ENCODE measurements at places on chromosomes 16 and 17. TPM values are rescaled to one million over a fixed set of nuclear protein-coding genes. Genes with fewer than 3 reads are reported as not detected.
A peak's percentile ranks its signal among the peaks of the same experiment; 100 is the strongest.

DNA sequence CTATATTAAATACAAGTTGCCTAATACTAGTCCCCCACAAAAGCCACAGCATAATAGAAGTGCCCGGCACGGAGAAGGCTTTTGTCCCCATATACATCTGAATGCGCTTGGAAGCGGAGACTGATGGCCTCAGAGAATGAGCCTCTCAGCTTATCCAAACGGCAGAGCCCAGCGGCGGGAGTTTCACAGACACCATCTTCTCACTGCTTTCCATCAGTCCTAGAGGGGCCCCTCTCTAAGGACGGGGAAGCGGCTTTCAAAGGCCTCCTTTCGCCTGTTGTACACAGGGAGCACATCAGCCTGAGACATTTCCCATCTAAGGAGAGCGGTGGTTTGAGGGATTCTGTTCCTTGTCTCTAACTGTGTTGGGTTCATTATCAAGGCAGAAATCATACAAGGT is 16.9 kb downstream of the NXN start:
- DNase-seq = no peak

GRCh38 chr16:2190002-2190658 is 6.3 kb downstream of the CASKIN1 start:
- no peak for DNase-seq

DNA sequence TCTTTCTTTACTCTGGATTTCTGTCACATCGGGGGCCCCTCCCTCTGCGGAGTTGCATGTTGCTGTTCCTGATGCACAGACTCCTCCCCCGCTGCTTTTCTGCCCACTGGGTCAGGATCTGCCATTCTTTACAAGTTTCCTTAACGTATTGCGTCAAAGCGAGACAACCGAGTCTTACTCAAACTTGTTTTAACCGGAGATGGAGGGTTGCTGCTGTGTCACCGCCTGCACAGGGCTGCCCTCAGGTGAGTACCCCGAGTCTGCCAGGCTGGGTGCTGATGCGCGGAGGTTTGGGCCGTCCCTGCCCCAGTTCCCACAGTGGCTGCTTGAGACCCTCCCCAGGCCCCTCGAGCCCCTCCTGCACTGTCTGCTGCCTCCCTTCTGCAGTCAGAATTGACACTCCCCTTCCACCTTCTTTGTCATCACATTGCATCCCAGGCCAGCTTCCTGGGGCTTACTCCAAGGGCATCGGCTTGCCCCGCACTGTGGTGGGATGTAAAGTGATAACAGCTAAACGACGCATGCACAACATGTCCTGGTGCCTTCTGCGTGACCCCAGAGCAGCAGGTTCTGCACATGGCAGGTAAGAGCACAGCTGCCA is 19.3 kb downstream of the CARHSP1 start:
- DNase-seq = peak; percentile 54

- no peak for DNase-seq
Measured at GRCh38 chr17:15382914-15383313, 41.5 kb upstream of the TEKT3 start.

DNA sequence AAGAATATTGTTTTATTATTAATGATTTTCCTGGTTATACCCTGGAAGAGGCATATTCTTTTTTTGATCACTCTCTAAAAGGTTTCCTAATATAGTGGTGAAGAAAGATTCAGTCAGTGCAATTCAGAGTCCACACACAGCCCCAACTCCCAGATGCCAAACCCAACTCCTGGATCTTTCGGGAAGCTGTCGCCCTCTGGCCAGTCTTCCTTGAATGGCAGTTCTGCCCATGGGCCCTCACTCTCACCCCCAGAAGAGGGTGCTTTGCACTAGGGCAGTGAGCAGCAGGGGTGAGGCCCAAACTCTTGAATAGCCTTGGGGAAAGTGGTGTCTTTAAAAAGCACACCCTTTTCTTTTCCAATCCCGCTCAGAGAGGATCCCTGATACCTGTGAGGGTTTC is 11.0 kb downstream of the KRT32 start:
- DNase-seq = no peak

GRCh38 chr17:75321506-75321905 is 32.3 kb upstream of the SLC25A19 start:
- DNase-seq = no peak

DNA sequence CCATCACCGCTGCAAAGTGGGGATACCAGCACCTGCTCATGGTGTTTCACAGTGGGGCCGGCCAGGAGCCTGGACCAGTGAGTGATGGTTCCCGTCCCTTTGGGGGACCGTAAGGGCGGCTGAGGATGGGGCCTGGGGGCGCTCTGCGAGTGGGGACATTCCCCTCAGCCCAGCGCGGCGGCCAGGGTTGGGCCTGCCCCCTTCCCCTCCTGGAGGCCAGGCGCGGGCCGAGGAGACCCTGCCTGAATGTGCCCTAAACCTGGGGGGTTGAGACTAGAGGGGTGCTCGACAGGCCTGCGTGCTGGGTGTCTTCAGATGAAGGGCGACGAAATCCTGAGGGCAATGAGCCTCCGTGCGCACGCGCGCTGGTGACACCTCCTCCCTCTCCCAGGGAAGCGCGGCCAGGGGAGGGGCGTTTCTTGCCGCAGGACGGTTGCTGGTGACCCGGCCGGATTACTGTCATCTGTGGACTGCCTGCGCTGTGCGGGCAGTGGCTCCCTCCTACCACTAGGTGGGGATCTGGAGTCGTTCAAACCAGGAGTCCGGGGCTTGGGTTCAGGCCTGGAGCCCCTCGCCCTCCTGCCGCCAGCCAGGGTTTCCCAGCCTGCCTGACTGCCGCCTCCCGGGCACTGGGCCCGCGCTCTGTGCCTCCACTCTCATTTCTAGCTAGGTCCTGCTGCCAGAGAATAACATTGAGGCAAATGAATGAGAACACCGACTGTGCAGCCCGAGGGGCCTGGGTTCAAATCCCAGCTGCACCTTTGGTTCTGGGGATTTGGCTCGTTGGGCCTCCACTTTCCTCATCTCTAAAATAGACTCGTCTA is 17.1 kb downstream of the TBX2 start:
- peak; percentile 92 for DNase-seq

DNA sequence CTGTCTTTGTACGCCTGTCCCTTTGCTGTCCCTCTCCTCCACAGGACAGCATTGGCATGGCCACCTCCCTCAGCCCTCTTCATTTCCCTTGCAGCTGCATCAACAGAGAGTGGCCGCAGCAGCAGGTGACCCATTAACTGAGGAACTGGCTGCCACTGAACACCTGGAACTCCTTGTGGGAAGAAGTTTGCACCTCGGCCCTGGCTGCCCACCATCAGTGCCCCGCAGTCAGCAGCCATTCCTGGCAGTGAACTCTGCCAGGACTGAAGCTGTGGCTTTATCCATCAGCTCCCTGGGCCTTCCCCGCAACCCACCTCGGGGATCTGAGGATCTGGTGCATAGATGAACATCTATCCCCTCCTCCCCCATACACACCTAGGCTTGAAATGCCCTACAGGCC is 13.1 kb upstream of the RNF135 start:
- DNase-seq = peak; percentile 42

DNA sequence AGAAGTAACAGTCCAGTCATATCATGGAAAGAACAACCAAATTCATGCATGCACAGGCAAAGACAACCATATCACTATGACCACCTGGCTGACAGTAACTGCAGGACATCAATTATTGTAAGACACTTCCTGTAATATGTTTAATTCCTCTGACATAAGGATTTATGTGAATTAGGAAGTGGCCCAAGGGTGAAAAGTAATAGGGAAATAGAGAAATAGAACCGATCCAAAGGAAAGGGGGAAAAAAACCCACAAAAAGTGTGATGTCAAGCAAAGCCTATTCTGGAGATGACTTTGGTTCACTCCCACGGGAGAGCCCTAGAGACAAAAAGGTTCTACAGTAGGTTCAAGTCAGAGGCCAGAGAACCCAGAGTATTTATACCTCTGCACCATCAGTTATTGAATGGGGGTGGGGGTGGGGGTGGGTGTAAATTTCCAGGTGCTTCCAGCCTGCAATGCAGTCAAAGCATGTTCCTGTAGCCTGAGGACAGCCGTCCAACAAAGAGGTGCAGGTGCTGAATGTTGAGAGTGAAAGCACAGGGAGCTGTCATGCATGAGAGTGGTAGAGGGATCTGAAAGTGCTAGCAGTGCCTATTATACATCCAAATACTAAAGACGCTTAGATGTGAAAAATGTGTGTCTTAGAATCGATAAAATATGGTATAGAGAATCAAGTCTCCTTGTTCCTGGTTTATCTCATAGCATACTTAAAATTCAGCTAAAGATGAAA is 95.6 kb upstream of the HLF start:
- no peak for DNase-seq

DNA sequence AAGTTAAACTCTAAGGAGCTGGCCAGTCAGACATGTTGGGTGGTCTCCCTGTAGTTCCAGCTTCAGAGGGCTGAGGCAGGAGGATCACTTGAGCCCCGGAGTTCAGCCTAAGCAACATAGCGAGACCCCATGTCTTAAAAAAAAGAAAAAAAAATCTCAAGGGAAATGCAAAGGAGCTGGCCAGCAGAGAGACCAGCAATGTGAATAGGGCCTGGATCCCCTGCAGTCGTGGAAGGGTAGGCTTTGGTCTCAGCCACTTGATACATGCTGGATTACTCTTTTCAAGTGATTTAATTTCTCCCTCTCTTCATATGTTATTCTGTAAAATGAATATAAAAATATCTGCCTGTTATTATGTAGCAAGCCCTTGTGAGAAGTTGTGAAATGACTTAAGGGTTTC is 207.7 kb downstream of the SPECC1 start:
- DNase-seq = no peak

- peak; percentile 68 for DNase-seq
Measured at GRCh38 chr17:82940226-82941020, 100.6 kb upstream of the ZNF750 start.

DNA sequence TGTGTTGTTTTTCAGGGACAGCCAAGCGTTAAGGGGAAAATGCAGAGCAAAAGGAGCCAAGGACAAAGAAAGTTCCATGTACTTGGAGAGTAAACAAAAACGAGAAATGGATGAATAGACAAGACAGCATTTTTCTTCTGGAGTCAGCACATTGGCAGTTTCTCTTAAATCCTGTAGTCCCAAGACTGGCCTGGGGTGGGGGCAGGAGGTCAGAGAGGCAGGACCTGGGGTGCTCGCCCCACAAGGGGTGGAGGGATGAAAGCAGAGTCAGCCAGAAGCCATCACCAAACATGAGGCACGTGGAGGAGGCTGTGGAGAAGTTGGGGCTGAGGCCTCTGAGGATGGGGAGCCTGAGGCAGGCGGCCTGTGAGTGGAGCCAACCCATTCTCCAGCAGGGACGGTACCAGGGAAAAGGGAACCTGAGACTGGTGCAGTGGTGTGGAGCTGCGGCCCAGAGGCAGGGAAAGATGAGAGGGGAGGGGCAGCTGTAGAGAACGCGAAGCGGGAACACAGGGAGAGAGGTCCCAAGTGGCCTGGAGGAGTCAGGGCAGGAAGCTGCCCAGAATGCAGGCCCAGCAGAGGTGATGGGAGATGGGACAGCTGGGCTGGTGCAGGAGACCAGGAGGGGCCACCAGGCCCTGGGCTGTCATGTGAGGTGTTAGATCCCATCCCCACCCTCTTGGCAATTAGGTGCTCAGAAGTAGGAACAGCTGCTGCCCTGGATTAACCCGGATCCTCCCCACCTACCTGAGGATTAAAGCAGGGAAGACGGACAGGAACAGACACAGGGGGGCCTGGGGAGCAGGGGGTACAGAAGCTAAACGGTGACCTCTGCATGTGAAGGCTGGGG is 3.3 kb downstream of the TLCD3B start:
- no peak for DNase-seq

DNA sequence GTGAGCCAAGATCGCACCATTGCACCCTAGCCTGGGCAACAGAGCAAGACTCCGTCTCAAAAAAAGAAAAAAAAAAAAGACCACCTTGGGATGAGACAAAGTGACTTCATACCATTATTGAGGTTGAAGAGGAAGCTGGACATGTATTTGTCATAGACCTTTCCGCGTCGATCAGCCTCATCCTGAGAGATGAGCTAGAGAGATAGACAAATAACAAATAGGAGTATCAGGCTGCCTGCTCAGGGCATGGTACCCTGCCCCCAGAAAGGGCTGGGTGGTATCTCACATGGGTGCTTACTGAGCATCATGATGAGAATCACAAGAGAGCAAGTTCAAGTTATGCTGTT is 22.1 kb downstream of the CNTNAP1 start:
- DNase-seq = peak; percentile 12

GRCh38 chr17:45248132-45248957 is 13.5 kb downstream of the SPATA32 start:
- DNase-seq = peak; percentile 85

DNA sequence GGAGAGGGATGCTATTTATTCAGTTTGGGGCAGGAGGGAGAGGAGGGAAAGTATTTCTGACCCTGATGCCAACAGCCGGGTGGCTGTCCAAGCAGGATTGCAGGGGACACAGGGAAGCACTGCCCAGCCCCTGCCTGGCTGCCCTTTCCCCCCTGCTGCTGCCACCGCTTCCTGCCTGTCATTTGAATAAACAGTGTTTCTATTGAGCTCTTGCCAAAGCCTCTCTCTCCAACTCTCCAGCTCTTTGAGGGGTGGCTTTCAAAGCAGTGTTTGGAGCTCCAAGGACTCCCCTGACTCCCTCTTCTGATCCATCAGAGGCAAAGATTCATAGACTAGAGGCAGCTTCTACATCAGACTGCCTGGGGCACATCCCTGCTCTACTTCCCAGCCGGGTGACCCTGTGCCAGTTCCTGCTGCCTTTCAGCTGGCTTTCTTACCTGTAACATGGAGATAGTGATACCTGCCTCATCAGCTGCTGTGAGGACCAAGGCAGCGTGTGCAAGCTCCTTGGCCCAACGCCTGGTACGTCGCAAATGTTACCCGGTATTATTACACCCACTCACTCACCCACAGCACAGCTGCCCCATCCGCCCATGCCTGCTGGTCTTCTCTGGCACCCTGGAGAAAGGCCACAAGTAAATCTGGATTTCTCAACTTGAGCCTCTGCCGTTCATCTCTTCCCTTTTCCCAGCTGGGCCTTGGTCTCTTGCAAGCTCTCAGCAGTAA is 9.5 kb downstream of the PROCA1 start:
- DNase-seq = no peak

DNA sequence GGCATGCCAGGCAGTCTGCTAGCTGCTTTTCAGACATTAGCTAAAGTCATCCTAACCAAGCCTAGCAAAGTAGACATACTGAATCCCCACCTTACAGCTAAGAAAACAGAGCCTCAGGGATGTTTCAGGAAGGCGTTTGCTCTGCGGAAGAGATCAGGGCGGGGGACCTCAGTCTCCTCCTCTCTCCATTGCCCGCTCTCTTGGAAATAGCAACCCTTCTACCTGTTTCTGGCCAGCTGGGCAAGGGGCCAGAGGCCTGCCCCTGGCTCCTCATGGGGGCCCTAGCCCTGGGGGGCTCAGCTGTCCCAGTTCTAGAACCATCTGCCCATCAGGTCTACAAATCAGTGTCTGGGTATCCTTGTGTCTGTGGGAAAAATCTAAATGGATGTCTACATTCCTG is 14.5 kb downstream of the PITPNM3 start:
- no peak for DNase-seq

Gene SLC39A11
- total RNA-seq = 33.7 TPM

Gene C16orf92
- total RNA-seq = not detected

Gene SLFN12
- 12.4 TPM for total RNA-seq

Gene CD300C
- 8.2 TPM for total RNA-seq

Gene CNTD1
- total RNA-seq = 0.14 TPM

Gene TNP2
- not detected for total RNA-seq

Gene HCRT
- total RNA-seq = not detected
